ENCODE measurements at places on chromosomes 11 and 22. TPM values are rescaled to one million over a fixed set of nuclear protein-coding genes. Genes with fewer than 3 reads are reported as not detected.

GRCh38 chr11:2366276-2366675 is 10.8 kb upstream of the CD81 start:
- no peak for DNase-seq

DNA sequence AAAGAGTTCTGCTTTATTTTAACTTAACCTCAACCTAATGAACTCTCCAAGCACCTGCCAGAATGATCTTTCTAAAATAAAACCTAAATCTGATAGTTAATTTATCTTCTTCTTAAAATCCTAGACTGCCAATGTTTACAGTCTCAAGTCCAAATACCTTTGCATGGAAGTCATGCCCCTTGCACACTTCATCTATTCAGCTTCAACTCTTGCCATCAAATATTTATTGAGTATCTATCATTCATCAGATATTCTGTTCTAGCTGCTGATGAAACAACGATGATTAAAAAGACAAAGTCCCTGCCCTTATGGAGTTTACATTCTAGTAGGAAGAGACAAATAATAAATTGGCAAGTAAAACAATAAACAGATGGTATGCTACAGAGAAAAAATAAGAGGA is 101.7 kb downstream of the APOL5 start:
- no peak for DNase-seq

GRCh38 chr11:9065607-9066432 is 25.6 kb downstream of the SCUBE2 start:
- no peak for DNase-seq

- DNase-seq: no peak
Observed at GRCh38 chr22:40651057-40651456, 14.5 kb upstream of the MRTFA start.

DNA sequence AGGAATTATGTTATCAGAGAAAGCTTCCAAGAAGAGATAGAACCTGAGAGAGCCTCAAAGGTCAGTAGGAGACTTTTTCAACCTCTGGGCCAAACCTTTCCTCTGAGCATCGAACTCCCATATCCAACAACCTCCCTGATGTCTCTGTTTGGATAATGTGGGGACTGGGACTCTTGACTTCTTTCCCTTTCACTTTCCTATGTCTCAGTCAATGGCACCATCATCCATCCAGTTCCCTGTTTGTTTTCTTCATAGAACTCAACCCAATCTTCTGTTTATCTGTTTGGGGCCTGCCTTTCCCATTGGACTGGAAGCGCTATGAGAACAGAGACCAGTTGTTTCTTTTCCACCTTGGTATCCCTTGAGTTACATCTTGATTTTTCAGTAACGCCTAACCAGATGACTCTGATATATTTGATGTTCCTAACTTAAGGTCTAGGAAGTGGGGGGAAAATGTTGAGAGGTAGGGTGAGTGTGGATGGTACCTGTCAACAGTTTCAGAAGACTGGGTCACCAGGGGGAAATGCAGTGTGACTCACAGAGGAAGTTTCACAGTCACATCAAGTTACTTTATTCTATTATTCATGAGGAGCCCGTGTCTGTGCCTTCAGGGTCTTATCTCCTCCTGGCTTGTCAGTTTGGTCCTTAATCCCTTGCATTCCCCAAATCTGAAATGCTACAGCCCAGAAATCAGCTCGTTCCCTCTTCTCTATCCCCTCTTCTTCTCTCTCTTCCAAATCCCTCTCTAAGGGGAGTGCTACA is 4.5 kb upstream of the KCNE3 start:
- DNase-seq: no peak

- DNase-seq: no peak
Observed at GRCh38 chr22:27757928-27758525, 43.5 kb downstream of the MN1 start.

DNA sequence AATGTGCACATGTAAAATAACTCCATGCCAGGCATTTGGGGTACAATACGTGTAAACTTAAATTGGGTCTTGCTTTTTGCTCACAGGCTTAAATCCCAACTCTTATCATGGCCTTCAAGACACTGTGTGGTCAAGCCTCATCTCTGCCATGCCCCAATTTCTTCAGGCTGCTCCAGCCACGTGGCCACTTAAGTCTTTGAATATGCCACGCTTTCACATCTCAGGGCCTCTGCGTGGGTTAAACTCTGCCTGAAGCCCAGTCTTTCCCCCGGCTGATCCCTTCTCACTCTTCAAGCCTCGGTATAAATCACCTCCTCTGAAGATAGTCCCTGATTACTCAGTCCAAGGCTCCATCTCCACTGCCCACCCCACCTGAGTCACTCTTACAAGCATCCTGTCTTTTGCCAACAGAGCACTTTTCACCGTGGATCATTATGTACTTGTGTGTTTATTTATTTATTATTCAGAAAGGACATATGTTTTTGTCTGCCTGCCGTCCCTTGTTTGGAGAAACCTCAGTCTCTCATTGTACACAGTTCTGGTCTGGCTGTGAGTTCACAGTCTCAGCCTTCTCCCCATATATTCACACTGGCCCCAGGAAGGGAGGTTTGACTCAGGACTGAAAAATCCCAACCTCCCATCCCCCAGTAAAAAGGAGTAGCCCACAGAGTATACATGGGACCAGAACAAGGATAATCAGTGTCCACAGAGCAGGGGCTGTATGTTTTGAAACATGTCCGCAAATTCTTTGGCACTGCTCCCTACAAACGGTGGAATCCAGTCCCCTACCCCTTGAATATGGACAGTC is 344.7 kb downstream of the MN1 start:
- DNase-seq: peak; percentile 62

- no peak for DNase-seq
Observed at GRCh38 chr11:46845440-46845739, 690 bp downstream of the CKAP5 start.

DNA sequence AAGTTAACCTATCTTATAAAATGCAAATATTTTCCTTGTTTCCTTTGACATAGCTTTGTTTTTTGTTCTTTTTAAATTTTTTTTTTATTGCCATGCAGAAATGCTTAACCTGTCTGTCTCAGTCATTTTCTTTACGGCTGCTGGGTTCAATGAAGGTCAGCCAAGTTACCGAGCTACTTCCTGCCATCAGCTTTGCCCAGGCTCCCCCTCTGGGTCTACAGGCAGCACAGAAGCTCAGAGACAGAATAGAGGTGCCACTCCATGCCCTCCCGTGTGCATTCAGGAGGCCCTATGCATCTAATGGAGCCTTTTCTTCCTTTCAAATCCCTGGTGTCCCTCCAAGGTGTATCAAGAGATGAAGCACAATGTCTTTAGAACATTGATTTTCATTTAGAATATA is 411.0 kb upstream of the NARS2 start:
- no peak for DNase-seq

- no peak for DNase-seq
Observed at GRCh38 chr11:70057080-70057479, 21.0 kb upstream of the ANO1 start.

DNA sequence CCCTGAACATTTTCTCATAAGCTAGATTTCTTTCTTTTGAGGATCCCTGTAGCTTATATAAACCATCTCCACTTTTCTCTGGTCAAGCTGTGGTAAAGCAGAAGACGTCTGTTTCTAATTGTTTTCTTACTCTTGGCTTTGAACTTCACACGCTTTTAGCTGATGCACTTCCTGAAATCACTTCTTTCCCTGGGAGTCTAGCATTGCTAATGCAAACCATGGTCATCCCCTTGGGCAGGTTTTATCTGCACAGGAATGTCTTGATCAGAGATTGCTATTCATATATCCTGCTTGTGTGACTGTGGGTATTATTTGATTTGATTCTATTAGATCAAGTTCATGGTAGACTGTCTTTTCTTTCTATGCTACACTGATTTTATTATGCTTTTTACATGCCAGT is 199.2 kb upstream of the POU2AF2 start:
- no peak for DNase-seq

CCDC34 gene
- polyA plus RNA-seq: 6.0 TPM

BARX2 gene
- polyA plus RNA-seq: 0.77 TPM

NXPE1 gene
- 0.61 TPM for polyA plus RNA-seq

ZNRF3 gene
- 12.8 TPM for polyA plus RNA-seq

GRIK4 gene
- 0.95 TPM for polyA plus RNA-seq

Measured in hepatocyte (in vitro differentiated cells).